RKO (cell line): ENCODE measurements at places on chromosomes 4 and X.

GRCh38 chrX:1196436-1196835 is 16.0 kb downstream of the CRLF2 start:
- DNase-seq: no peak

- DNase-seq: no peak
These were observed 60.7 kb upstream of the RAPGEF2 start for GRCh38 chr4:159042097-159042605.

GRCh38 chrX:106951230-106951629 is 31.0 kb downstream of the CLDN2 start:
- no peak for DNase-seq

GRCh38 chr4:83644677-83645659 is 109.1 kb downstream of the GPAT3 start:
- peak; percentile 72 for DNase-seq

- DNase-seq: no peak
These were observed 113.2 kb downstream of the ARSF start for GRCh38 chrX:3154386-3154975.

DNA sequence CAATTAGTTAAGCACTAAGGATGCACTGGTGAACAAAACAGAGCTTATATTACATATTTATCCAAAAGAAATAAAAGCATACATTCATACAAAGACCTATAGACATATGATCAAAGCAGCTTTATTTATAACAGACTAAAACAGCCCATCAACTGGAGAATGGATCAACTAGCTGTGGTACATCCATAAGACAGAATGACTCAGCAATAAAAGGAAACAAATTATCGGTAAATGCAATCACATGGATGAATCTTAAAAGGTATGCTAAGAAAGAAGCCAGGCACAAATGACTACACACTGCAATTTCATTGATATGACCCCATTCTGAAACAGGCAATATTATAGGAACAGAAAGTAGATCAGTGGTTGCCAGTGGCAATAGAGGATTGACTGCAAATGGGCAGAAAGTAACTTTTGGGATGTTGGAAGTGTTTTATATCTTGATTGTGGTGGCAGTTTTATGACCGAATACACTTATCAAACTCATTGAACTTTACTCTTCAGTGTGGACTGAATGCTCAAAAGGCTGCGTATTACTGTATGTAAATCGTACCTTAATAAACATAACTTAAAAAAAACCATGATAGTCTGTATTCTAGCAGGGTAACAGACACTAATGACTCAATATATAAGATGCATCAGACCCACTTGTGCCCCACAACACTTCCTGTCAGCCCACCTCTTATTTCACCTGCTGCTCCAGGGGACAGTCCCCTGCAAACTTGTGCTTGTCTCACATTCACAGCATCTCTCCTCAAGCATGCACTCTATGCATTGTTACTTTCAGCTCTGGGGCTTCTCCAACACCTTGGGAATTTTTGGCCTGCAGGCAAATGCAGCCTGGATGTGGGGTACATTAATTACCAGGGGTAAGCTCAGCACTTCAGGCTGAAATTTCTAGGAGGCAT is 59.1 kb downstream of the MID1IP1 start:
- no peak for DNase-seq

GRCh38 chr4:1416948-1417260 is 10.7 kb upstream of the NKX1-1 start:
- no peak for DNase-seq

GRCh38 chr4:133565379-133565778 is 416.3 kb downstream of the PCDH10 start:
- peak; percentile 35 for DNase-seq

GRCh38 chr4:186831574-186831973 is 107.9 kb upstream of the FAT1 start:
- DNase-seq: no peak

DNA sequence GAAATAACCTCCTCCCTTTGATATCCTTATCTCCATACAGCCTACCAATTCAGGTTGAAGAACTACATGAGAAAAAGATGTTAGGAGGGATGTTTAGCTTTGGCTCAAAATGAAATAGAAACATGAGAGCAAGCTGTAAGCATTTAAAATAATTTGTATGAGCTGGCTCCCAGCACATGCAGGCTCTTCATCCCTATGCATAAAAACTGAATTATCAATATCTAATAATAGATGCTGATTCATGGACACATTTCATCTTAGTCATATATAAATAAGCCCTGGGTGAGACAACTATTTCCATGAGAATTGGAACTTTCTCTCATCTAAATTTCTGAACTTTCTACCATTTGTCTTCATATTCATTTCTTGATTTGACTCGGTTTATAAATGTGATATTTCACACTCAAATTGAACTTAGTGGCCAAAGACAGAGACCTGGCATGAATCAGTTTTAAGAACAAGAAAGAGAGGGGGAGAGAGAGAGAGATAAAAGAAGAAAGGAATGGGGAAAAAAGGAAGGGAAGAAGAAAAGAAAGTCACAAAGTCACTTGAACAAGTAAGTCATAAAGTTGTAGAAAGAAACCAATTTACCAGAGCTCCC is 48.9 kb upstream of the GPR174 start:
- no peak for DNase-seq

GRCh38 chr4:3296651-3297050 is 3.8 kb downstream of the RGS12 start:
- DNase-seq: no peak

- DNase-seq: no peak
These were observed 876.3 kb downstream of the C4orf33 start for GRCh38 chr4:129972257-129972656.

- no peak for DNase-seq
These were observed 60.6 kb upstream of the LIMCH1 start for GRCh38 chr4:41477181-41477905.

DNA sequence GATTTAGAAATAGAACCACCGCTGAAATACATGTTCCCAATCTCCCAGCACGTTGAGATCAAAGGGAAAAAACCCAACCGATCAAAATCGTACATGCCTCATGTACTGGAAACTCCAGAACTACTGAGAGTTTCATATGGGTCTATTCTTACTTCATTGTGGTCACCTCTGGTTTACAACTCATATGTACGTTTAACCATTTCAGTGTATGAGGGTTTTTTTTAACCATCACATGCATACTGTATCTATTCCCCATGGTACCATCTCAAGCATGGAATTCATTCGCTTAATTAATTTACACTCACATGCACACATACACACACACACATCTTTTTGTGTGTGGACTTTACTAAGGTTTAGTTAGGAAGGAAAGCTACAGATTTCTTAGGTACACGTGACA is 46.0 kb upstream of the CLNK start:
- DNase-seq: no peak

DNA sequence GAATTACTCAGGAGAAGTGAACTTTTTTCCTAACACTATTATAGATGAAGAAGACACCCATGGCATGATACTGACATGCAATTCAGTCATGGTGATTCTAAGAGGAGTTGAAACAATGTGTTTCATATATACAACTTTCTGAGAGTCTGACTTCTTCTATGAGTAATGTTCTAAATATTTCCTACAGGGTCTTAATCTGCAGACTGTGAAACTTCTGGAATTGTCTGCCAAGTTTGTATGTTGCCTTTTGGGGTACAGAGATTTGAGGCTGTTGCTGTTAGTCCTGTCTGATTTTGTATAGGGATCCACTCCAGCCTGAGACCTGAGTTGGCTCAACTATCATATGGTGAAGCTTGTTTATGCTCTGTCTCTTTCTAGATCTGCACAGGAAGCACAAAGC is 160.6 kb upstream of the GATB start:
- peak; percentile 8 for DNase-seq

DNA sequence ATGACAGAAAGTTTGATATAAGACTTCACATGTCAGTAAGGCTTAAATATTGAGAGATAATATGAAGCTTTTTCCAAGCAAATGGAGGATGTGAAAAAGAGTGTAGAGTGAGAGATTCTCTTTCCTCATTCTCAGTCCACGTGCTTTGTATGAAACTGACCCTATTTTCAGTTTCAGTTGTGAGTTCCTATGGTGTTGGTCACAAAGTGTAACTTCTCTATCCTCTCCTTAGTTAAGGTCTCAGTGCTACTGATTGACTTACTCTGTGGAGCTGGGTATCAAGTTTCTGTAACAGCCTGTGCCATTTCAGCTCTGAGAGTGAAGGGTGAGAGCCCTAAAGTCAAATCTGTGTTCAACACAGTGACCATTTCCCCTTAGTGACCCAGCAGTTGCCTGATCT is 277.2 kb downstream of the EPHA5 start:
- no peak for DNase-seq

DNA sequence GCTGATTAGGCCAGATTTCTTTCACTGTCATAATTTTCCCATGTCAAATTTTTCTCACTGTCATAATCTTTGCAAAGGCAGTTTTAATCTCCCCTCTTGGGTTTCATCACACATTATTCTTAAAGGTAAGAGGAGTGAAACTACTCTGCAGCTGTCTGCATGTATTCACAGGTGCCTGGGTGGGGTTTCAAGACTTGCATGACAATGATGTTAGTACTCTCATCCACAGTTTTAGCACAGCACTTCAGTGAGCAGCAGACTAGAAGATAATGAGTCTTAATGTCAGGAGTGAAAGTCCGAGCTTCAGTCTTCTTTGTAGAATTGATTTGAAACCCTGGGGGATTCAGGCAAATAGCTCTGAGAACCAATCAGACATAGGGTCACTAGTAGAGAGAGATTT is 182.5 kb upstream of the GALNT7 start:
- DNase-seq: no peak

DNA sequence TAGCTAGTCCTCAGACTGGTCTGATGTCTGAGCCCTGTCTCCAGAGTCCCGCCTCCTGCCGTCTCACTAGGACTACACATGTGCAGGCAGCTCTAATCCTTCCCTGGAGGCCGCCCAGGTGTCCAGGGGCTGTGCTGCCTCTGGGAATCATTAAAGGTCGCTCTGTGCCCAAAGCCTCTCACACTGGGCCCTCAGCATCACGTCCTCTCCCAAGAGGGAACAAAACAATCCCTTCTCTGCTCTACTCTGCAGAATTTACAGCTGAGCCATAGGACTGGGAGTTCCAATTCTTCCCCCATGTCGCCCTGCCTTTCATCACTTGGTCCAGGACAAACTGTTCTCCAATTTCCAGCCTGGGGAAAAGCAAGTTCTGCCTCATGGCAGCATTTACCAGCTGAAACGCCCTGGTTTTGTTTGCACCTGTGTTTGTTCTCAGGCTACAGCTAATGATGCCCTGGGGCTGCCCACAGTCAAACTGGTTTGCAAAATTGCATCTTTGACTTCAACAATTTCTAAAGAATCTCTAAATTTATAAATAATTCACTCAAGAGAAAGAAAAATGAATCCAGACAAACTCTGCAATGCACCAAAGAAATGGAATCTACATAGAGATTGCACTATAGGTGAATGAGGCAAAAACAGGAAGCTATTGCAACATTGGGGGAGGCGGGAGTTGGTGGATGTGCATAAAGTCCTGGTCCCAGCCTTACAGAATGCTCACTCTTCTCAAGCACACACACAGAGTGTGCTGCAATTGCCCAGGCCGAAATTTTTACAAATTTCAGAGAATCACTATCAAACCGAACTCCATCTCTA is 7.2 kb upstream of the MRFAP1 start:
- DNase-seq: no peak

DNA sequence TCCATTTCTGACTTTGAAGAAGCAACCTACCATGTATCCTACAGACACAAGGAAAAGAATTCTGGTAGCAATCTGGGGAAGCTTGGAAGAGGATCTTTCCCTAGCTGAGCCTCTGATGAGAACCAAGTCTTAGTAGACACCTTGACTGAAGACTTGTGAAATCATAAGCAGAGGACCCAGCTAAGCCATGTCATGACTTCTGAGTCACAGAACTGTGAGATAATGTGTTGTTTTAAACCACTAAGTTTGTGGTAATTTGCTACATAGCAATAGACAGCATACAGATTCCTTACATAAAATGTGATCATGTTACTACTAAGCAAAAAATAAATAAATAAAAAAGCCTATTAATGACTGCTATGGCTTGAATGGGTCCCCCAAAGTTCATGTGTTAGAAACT is 71.3 kb upstream of the ANKRD50 start:
- DNase-seq: no peak

GRCh38 chrX:103480526-103480925 is 38.8 kb downstream of the RAB40A start:
- DNase-seq: no peak

DNA sequence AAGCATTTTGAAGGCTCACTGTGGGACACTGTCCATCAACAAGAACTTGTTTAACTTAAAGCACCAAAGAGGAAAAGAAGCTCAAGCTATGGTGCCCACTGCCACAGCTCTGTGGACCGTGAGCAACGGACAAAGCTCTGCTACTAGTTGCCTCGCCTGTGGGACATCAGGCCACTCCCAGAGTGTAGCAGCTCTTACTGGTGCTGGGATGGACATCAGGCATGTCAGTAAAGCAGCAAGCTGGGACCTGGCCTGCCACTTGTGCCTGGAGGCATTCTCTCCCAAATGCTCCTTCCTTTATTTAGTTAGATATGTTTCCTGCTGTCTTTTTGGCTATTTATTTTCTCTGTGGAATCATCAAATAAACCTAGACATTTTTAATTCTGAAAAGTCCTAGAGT is 46.7 kb downstream of the TMEM154 start:
- DNase-seq: no peak

DNA sequence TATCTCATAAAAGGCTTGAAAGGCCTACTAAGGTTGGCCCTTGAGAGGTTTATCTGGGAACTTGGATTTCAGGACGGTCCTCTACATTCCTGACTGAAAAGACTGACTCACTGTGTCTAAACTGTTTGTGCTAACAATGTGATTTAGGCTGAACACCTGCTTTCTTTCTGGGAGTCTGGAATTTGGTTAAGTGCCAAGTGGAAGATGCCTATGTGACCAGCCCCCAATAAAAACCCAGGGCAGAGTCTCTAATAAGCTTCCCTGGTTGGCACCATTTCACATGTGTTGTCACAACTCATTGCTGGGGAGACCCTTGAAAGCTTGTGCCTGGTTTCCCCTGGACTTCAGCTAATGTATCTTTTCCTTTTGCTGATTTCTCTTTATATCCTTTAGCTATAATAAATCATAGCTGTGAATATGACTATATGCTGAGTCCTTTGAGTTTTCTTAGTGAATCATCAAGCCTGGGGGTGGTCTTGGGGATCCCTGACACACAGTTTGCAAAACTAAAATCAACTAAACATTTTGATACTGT is 55.1 kb downstream of the GPR82 start:
- peak; percentile 83 for DNase-seq

DNA sequence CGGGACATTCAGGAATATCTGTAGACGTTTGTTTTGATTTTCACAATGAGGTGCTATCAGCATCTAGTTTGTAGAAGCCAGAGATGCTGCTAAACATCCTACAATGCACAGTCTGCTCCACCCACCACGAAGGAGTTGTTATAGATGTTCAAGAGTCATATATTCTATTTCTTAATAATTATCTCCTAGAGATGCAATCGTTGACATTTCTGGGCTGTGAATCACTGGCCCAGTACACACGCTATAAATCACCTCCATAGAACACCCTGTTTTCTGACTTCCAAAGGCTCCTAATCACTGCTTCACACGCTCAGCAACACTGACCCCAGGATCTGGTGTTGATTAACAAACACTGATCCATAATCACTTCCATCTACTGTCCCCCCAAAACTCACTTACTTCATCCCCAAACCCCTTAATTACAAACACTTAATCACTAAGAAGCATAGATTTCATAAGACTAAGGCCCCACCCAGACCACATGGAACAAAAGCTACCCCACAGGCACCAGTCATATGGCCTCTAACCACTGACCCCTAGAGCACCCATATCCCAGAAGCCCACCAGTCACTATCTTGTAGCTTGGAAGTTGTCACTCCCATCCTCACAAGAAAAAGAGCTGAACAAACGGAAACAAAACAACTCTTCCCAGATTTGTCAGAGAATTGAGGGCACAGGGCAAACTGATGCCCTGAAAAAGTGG is 31.7 kb upstream of the ZNF41 start:
- DNase-seq: no peak
